Caudate nucleus (tissue), 63 donors: ENCODE measurements at places on chromosomes 1 and 21.

DNA sequence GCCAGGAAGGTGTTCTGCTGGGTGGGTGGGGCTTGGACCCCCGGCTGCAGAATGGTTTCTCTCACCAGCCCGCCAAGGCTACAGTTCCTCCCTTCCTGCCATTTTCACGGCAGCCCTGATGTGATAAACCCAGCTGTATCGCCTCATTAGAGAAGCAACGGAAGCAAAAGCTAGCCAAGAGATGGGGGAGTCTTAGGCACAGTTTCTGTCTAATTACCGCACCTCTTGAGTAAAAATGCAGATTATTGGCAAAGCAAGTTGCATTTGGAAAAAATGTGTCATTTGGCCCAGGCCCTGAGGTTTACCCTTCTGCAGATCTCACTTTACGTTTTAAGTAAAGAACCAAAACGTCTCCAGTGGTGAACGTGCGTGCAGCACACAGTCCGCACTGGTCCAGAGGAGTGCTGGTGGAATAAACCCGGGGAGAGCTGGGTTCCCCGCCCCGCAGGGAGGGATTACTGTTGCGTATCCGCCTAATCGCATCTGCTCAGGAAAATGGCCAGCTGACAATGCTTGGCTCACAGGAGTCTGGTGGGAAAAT is 109.9 kb downstream of the GALNT2 start:
- peak; percentile 52 for DNase-seq

DNA sequence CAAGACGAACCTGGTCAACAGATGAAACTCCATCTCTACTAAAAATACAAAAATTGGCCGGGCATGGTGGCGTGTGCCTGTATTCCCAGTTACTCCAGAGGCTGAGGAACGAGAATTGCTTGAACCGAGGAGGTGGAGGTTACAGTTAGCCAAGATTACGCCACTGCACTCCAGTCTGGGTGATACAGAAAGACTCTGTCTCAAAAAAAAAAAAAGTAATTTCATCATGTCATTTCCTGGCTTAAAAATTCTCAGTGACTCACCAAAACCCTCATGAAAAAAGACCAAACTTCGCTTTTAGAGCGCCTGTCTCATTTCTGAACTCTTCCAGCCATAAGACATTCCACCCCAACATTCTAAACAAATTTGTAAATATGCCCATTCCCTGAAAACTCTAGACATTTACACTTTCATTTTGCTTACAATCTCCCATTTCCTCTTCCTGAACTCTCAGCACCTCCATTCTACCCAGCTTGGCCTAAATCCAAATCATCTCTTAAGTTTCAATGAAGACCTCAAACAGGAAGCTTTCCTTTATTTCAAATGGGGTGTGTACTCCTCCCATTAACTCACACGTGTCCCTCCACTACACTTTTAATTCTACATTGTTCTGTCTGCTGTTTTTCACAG is 50.5 kb upstream of the PRRC2C start:
- no peak for DNase-seq

DNA sequence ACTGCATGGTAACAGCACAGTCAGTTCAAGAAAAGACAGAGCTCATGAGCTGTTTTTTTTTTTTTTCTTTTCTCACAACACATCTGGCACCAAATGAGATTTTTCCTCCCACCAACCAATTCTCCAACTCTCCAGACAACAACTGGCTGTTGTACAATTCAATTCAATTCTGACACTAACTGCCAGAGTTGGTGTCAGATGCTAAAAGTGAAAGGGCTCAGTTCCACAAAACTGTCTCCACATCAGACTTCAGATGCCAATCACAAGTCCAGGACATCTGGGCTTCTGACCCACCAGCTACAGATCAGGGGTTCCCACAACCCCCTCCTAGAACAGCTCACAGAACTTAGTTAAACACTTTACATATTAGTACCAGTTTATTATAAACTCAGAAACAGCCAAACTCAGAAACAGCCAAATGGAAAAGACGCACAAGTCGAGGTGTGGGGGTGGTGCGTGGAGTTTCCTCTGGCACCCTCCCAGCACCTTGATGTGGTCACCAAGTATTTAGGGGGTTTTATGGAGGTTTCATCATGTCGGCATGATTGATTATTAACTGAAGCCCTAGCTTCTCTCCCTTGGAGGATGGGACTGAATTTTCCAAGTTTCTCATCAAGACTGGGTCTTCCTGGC is 39.2 kb upstream of the LRRC8D start:
- DNase-seq = no peak

- no peak for DNase-seq
These were observed 147.9 kb upstream of the POU3F1 start for GRCh38 chr1:38194472-38194871.

DNA sequence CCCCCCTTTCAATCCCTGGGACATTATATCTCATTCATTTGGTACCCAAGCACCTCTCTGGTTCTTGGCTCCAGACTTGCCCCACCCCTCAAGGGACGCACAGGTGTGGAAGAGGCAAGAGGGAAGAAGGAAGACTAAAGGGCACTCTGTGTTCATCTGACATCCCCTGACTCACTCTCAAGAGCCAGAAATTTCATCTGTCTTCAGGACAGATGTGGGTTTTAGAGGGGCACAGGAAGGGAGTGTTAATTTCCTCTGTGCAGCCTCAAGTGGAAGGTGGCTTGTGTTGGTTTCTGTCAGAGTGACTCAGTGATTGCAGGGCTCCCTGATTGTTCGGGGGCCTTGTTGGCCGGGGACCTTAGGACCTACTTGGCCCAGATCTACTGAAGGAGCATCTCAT is 2.4 kb downstream of the C2CD4D start:
- DNase-seq = no peak

DNA sequence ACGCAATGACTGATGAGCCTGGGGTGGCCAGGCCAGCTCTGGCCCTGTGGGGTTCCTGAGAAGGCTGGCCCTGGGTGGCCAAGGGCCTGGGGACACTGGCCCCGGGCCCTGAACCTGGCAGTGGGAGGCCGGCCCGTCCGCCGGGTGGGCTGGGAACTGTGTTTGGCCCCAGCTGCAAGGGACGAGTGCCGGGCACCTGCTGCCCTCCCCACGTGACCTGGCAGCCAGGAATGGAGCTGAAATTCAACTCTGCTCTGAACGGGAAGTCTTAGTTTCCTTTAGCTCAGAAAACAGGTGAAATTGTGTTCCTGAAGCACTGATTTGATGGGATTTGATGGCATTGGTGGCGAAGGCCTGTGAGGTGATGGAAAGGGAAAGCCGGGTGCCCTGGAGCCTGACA is 8.2 kb upstream of the TTLL10 start:
- no peak for DNase-seq

DNA sequence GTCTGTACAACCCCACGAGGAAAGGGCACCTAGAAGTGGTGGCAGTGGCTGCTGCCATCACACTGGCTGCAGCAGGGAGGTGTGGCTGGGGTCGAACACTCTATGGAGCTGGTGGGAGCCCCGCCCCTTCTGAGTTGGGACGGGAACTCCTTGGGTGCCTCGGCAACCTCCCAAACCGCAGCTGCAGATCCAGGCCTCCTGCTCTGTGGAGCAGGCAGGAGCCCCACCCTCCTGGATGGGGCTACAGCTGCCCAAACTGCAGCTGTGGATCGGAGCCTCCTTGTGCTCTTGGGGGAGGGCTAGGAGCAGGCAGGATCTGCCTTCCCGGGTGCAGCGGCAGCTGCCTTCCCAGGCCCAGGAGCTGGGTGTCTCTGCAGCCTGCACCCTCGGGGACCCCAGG is 38.9 kb upstream of the TARDBP start:
- DNase-seq = no peak

DNA sequence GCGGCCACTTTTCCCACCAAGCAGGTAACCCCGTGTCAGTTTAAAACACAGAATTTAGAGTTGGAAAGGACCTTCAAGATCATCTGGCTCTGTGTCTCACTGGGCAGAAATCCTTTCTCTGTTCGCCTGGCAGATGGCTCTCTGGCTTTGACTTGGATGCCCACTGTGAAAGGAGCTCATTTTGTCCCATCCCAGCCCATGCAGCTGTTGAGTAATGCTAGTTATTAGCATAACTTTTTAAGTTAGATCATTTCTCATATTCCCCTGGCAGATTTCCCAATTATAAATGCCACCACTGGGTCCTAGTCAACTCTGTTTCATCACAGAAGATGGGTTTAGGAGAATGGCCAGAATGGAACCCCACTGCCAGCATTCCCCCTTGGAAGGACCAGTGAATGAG is 55.9 kb downstream of the SLC35F3 start:
- no peak for DNase-seq

DNA sequence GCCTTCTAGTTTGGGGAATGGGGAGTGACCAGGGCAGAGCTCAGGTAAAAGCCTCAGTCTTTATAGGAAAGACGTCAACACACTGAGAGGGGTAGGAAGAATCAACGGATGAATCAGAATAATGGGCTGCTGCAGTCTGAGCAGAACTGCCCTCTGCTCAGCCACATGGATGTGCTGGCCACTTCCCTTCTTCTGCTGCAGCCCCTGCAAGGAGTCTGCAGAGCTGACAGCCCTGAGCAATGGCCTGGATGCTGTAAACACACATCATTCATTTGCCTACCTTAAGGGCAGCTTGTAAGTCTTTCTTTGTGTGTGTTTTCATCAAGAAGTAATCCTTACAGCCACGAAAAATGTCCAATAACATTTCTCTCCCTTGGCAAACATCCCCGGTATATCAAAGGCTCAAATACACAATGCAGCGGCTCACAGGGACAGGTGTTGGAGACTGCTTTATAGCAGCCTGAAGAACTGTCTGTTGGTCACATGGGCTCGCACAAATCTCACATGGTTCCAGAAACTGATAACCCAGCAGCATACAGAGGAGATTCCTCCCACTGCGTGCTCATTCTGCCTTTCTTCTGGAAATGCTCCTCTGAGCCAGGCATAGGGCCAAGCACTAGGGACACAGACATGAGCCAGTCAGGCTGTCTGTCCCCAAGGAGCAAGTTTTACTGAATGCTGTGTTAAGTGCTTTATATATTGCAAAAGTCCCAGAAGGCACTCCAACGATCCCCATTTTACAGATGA is 110.1 kb downstream of the HMGB4 start:
- DNase-seq = no peak

DNA sequence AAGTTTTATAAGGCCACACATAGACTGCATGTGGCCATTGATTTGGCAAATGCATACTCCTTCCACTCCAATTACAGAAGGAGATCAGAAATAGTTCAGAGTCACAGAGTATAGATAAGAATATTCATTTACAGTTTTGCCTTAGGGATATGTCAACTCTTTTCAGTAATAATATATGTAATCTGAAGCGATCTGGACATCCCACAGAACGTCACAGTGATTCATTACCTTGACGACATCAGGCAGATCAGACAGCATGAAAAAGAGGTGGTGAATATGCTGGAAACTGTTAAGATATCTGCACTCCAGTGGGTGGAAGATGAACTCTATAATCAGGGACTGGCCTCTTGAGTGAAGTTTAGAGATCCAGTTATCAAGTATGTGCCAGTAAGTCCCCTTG is 240.4 kb downstream of the DPYD start:
- no peak for DNase-seq

DNA sequence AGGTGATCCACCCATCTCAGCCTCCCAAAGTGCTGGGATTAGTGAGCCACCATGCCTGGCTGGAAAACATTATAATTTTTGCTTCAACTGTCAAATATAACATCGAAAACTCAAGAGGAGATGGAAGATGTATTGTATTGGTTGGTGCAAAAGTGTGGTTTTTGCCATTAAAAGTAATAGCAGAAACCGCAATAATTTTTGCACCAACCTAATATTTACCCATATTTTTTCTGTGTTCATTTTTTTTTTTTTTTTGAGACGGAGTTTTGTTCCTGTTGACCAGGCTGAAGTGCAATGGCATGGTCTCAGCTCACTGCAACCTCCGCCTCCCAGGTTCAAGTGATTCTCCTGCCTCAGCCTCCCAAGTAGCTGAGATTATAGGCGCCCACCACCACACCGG is 27.1 kb upstream of the SHE start:
- DNase-seq = no peak

DNA sequence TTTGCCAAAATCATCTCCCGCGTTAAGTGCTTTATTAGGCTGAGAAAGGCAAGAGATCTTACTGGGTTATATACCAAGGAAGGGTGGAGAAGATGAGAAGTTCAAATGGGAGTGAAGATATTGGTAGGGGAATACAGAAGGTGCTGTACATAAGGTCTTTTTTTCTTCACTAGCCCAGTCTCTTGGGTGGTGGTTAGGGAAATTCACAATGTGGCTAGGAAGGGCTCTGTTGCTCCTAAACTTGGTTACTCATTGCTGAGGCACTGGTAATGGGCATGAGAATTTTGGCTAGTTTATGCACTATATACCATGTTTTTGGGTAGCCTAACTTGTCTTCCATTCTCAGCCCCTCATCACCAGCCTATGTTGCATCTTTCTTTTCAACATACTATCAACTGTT is 50.6 kb downstream of the LHX4 start:
- no peak for DNase-seq

DNA sequence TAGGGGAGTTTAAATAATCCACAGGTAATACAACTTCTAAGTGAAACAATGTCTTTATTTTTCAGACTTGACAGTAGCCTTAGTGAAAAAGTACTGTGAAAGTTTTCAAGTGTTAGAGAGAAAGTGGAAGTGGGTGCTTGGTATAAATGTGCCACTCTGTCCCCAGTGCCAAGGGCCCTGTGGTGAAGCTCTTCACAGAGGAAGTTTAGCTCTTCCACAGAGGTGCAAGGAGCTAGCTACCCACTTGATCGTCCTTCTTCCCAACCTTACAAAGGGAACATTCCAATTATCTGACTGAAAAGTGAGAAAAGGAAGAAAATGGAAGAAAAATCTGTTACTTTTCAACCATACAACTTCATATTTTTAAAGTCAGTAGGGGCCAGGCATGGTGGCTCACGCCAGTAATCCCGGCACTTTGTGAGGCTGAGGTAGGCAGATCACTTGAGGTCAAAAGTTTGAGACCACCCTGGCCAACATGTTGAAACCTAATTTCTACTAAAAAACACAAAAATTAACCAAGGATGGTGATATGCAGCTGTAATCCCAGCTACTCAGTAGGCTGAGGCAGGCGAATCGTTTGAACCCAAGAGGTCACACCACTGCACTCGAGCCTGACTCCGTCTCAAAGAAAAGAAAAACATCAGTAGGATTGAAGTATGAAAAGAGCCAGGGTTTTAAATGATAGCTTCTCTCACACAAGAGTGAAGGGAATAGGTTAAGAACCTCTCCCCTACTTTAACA is 41.0 kb upstream of the PTPRC start:
- DNase-seq = no peak

GRCh38 chr1:56378341-56379070 is 200.9 kb downstream of the PLPP3 start:
- DNase-seq = no peak

- DNase-seq = no peak
These were observed 173.7 kb upstream of the FGGY start for GRCh38 chr1:59123081-59123681.

- DNase-seq = no peak
These were observed 305.7 kb upstream of the NRIP1 start for GRCh38 chr21:15370462-15370975.
